ENCODE measurements at places on chromosomes 5 and 9.

DNA sequence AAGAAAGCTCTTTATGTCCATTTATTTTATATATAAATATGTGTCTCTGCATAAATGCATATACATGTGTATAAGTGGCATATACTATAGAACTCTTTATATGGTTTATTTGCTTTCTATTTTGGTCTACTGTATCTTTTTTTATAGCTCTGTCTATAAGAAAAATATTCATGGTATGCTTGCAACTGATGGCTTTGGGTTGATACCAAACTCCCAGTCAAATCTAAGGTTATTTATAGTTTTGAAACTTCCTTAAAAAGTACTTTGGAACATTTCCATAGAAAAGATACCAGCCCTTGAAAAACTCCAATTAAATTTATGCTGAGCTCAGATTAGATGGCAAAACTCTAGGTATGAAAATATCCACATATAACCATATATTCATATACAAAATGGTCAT, 120.0 kb upstream of the KLF9 start:
- no peak for DNase-seq

- no peak for DNase-seq
Measured at GRCh38 chr9:36997414-36997813, 36.7 kb downstream of the PAX5 start.

DNA sequence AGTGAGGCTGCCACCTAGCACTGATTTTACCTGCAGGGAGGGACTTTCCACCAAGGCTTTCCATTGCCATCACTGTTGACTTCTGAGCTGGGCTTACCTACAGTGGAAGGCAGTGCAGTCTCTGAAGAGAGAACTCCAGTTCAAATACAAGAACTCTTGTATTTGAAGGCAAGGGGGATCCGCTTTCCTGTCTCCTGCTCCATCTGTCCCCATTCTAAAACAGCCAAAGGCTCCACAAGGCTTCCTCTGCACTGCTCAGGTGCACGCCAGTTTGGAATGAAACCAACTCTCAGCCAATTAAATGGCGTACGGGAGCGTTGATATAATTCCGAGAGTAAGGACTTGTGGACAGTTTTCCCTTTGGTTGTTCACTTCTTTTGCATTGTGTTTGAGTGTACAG, 66.0 kb upstream of the CXCL14 start:
- DNase-seq, result no peak

- no peak for DNase-seq
Measured at GRCh38 chr9:5440426-5440825, 2.7 kb upstream of the PLGRKT start.

- DNase-seq, result no peak
Measured at GRCh38 chr9:133101356-133102189, 19.5 kb downstream of the RALGDS start.

DNA sequence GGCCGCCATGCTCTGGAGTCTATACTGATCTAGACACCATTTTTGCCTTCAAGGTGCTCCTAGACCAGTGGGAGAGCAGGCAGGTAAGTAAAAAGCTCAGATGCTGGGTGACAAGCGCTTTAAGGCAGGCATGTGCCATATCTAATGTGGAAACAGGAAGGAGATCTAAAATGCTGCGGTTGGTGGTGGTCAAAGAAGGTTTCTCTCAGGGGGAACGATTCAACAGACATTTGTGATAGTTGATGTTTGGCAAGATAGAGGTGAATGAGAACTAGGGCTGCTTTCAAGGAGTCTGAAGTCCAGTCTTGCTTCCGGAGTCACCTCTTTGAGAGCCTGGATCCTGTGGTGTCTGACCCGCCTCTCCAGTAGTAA, 146.2 kb upstream of the KLF4 start:
- DNase-seq, result no peak

DNA sequence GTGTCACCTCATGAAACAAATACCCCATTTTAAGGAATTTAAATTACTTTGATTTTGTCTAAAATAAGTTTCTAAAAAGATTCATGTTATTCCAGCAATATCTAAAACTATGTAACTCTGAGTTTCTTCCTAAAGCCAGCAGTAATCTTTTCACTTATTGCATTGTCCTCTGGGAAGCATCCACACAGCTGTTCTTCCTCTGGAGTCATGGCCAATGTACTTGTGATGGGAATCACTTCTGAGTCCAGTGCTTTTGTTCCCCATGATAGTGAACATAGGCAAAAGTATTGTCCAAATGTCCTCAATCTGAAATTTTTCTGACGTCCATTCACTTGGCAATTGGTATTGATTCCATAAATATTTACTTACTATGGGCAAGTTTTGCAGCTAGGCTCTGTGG, 125.0 kb downstream of the STARD4 start:
- no peak for DNase-seq

GRCh38 chr5:31500256-31500655, 31.6 kb downstream of the DROSHA start:
- no peak for DNase-seq

Measured in activated naive CD4-positive, alpha-beta T cell treated with Interleukin-2 at 50 U/mL for 16 hours (primary cell).